GM18507 (cell line): ENCODE measurements at places on chromosomes 7 and 10.
A peak's percentile ranks its signal among the peaks of the same experiment; 100 is the strongest.

- DNase-seq, result no peak
These were observed 16.0 kb downstream of the CCDC71L start for GRCh38 chr7:106644999-106645398.

GRCh38 chr10:101061624-101062231 lies at the start of gene KAZALD1:
Gene KAZALD1 (plus strand): TSS chr10:101061989. CDS start chr10:101062593, 604 bp downstream.
- no peak for DNase-seq

DNA sequence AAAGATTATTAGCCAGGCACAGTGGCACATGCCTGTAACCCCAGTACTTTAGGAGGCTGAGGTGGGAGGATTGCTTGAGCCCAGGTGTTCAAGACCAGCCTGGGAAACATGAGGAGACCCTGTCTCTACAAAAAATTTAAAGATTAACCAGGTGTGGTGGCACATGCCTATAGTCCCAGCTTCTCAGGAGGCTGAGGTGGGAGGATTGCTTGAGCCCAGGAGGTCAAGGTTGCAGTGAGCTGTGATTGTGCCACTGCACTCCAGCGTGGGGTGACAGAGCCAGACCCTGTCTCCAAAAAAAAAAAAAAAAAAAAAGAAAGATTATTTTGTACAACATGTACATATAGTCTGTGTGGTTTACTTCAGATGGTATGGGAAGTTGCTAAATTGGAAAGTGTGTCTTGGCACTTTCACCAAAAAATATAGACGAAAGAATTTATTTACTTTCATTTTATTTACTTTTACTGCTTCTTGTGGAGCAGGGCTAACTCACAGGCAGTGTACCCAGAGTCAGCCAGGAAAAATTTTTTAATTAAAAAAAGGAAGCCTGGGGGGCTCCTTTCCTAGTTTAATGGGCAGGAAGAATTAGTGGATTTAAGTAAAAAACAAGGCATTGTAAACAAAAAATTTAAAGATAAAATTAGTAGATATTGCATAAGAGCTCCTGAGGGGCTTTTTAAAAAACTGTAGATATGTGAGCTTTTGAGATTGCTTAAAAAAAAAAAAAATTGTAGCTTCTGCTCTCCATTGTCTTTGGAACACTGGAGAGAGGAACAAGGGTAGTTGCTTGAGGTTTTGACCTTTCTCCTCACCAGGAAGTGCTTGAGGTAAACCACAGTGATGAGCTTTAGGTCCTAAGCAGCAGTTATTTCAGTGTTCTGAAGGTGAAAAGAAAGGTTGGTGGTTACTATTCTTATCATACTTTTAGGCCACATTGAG lies 44.6 kb upstream of the VDAC2 start:
- DNase-seq, result peak; percentile 53

- DNase-seq, result no peak
These were observed 37.2 kb downstream of the ANKIB1 start for GRCh38 chr7:92282930-92283329.

- no peak for DNase-seq
These were observed 28.6 kb upstream of the KCNK18 start for GRCh38 chr10:117168729-117169128.

GRCh38 chr10:9957351-9957750 lies 1060.3 kb upstream of the CELF2 start:
- DNase-seq, result no peak

- DNase-seq, result no peak
These were observed 89.0 kb upstream of the KIAA1217 start for GRCh38 chr10:24119896-24120295.

GRCh38 chr10:31384589-31384949 lies 65.6 kb downstream of the ZEB1 start:
- DNase-seq, result no peak

GRCh38 chr10:52740913-52741675 lies 31.5 kb downstream of the MBL2 start:
- DNase-seq, result peak; percentile 11

- no peak for DNase-seq
These were observed 73.1 kb downstream of the CLEC2L start for GRCh38 chr7:139596626-139597025.

DNA sequence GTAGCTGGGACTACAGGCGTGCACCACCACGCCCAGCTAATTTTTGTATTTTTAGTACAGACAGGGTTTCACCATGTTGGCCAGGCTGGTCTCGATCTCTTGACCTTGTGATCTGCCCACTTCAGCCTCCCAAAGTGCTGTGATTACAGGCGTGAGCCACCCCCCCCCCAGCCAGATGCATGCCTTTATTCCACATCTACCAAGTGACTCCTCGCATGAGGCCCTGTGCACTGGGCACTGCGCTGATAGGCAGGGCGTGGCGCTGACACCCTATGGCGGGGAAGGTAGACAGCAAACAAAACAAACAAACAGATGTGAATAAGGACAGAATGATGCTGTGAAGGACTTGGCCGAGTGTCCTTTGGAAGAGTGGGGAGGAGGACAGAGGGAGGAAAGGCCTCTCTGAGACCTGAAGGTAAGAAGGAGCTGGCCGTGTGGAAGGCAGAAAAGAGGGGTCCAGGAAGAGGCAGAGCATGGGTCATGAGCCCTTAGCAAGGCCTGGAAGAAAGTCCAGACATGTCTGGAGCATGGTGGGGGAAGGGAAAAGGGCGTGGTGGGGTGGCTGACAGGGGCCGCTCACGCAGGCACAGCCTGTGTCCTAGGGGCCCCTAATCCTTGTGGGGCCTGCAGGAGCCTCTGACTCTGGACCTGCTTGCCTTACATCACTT lies 47.5 kb upstream of the CACUL1 start:
- DNase-seq, result no peak

DNA sequence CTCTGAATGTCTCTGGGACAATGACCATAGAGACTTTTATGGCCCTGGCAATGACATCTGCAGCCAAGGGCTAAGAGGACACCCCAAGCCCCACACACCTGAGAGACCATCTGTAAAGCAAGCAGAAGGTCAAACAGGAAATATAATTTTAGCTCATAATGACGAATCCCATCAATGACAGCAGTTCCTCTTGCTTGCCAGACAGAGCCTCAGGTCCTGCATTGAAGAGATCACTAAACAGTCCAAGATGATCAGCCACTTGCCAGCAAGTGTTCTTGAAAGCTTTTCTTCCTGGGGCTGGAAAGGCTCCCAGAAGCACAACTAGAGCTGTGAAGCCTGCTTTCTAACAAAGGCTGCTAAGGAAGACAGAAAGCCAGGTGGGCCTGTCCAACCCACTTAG lies 993.7 kb upstream of the AUTS2 start:
- DNase-seq, result no peak

- no peak for DNase-seq
These were observed 4.4 kb downstream of the CDK6 start for GRCh38 chr7:92831716-92832533.

- DNase-seq, result no peak
These were observed 334.9 kb upstream of the KMT2E start for GRCh38 chr7:104679085-104679484.

DNA sequence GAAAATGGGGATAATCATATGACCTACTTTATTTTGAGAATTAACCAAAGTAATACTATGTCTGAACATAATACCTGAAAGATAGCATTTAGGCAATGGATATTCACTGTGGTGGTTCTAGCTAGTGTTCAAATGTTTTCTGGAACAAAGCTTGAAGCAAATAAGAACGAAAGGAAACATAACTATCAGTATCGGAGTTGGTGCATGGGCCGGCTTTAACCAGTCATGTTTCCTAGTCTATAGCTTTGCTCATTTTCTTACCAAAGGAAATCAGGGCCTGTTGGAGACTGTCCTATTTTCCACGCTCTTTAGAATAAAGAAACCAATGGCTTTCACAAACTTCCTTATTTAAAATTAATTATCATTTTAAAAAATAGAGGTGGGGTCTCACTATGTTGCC lies 8.9 kb downstream of the IL2RA start:
- no peak for DNase-seq

DNA sequence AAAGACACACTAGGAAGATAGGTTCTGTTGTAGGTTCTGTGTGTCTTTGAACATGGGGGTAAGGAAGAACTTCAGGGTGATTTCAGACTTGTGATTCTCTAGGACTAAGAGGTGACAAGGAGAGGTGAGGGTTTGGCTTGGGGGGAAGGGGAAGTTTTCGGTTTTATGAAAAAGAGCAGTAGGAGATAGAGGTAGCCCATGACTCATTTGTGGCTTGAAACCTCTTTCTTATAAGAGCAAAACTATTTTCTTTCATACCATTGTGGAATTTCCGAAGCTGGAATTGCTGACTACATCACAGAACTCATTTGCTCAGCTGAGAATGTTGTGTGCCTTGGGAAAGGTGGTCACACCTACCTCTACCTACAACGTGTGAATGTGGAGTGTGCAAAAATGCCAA lies 39.6 kb upstream of the IKZF1 start:
- DNase-seq, result no peak

DNA sequence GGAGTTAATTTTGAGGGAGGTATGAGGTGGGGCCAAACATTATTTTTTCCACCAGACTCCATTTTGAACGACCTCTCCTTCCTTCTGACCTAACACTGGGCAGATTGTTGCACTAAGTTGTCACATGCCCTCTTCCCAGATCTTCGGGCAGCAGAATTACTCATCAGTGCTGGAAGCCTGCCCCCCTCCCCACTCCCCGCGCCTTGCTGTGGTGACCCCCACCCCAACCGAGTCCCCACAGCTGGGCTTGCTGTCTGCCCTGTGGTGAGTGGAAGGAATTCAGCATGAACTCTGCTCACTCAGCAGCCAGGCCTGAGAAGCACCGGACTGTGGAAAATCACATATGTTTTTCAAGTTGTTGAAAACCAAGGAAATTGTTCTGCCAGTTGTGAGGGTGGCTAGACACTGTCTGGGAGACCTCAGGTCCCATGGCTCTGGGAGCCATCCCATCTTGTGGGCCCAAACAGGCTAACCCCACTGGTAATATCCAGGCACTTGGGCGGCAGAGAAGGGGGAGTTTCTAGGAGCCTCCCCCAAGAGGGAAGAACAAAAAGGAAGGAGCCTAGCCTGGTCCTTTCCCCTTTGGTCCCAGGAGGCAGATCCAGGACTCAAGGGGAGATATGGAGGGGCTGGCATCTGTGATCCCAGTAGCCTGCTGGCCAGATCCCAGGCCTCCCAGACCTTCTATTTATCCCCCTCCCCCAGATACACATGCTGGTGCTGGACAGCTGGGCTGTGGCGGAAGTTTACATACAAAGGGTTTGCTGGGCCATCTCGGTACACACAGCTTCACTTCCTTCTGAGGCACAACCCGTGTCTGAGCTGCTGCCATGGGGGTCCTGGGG lies 3.5 kb upstream of the AEBP1 start:
- no peak for DNase-seq

- no peak for DNase-seq
These were observed 99.0 kb downstream of the SRPK2 start for GRCh38 chr7:105289704-105290103.

DNA sequence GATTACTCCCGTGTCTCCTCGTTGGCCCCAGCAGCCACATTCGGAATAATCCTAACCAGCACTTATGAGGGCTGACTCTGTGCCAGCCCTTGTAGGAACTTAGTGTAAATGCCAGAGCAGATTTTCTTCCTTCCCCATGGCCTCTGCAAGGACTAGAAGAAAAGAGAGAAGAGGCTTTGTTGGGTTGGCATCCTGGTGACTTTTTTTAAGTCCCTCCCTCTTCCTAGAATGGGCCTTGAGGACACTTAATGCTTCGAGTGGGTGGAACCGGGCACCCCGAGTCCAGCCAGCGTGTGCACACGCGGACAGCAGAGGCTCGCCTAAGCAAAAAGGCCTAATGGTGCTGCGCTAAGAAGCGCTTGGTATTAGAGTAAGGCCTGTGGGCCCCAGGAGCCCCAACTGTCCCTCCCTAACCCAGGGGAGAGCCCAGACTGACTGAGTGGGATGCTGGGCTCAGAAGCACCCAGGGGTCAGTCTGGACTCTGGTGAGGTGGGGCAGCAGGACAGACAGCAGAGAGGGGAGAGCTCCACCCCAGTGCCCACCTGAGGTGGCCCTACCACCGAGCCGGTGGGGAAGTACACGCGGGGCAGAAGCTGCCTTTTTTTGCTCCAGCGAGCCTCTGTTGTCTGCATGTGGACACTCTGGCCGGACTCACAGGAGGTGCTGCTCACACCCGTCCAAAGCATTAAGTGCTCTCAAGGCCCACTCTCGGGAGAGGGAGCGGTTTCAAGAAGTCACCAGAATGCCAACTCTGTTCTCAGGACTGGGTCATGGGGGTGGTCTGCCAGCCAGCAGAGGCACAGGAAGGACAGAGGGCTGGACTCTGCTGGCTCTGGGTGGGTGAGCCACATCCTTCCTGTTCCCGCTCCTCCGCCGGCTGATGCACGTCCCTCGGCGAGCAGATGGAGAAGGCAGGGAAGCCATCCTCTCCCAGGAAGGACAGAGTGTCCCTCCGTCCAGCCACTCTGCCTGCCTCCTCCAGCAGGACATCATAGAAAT lies 12.5 kb downstream of the ITPRIP start:
- DNase-seq, result no peak

- no peak for DNase-seq
These were observed 452 bp upstream of the RPP30 start for GRCh38 chr10:90871279-90871765.

GRCh38 chr7:24472093-24472492 lies 101.2 kb upstream of the PALS2 start:
- DNase-seq, result no peak

- DNase-seq, result no peak
These were observed 315.3 kb downstream of the TYW1 start for GRCh38 chr7:67311901-67312300.

GRCh38 chr10:26739071-26739631 lies 41.6 kb downstream of the PDSS1 start:
- no peak for DNase-seq

GRCh38 chr10:51020200-51020599 lies 54.1 kb upstream of the PRKG1 start:
- DNase-seq, result no peak

GRCh38 chr10:122259075-122259466 lies 12.0 kb upstream of the BTBD16 start:
- no peak for DNase-seq

GRCh38 chr10:117226813-117227451 lies 14.0 kb upstream of the SLC18A2 start:
- no peak for DNase-seq

DNA sequence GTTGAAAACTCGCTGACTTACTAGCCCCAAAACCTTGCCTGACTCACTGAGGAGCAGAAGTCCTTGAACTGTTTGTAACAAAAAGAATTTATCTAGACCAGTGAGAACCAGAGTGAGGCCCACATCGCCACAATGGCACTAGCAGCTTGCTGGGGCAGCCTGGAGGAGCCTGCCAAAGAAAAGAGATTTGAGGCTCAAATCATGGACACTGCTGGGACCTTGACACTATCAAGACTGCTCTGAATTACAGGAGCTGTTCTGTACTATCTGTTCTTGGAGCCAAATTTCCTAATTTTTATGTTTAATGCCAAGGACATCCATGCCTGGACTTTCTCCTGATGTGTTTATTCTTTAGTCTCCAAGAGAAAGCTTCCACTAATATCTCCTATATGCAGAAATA lies 82.0 kb upstream of the JCAD start:
- DNase-seq, result no peak

DNA sequence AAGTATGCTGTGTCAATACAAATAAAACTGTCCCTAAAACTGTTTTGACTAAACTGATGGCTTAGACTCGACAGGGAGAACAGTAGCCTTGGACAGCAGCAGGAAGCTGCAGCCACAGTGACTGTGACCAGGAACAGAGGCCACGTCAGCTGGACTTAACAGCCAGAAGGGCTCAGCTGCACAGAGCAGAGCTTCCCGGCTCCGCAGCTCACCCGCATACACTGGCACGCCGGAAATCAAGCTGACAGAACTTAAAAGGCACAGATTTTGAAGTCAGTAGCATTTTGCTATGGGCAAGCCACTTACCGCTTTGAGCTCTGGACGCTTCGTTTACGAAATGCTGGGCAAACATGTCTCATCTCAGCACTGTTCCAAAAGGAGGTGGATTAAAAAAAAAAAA lies 769.7 kb upstream of the AUTS2 start:
- DNase-seq, result no peak

GRCh38 chr7:26192485-26193087 lies 8.0 kb downstream of the HNRNPA2B1 start:
- no peak for DNase-seq
